ENCODE measurements at places on chromosomes 5 and 9. TPM values are rescaled to one million over a fixed set of nuclear protein-coding genes. Genes with fewer than 3 reads are reported as not detected.

Gene DNAH5
- total RNA-seq, result 16.4 TPM

Gene SPAG8
- total RNA-seq, result 6.1 TPM

Gene TMEM174
- 1.1 TPM for total RNA-seq

Gene PAEP
- not detected for total RNA-seq

Gene NFIL3
- total RNA-seq, result 31.3 TPM

Gene TAF11L10
- total RNA-seq, result not detected

Gene PCDHGA12
- 4.0 TPM for total RNA-seq

Gene GFPT2
- 15.9 TPM for total RNA-seq

Gene FOXD4L6
- total RNA-seq, result not detected

Gene DAPK1
- total RNA-seq, result 166 TPM

Gene SCGB3A2
- total RNA-seq, result not detected

Gene TSSK1B
- total RNA-seq, result 0.13 TPM

Gene STC2
- total RNA-seq, result 2.7 TPM

Gene KIAA0825
- 5.4 TPM for total RNA-seq

Gene CLTA
- 205 TPM for total RNA-seq

Gene ZCCHC10
- total RNA-seq, result 19.9 TPM

Gene ITGA1
- total RNA-seq, result 65.6 TPM

Gene MINAR2
- not detected for total RNA-seq

Gene SARDH
- total RNA-seq, result 4.6 TPM

Gene PCA3
- not detected for total RNA-seq

Gene PPP2R2B
- total RNA-seq, result 4.0 TPM

Gene CCL27
- total RNA-seq, result not detected

Gene LIFR
- 90.1 TPM for total RNA-seq

Gene OR1Q1
- not detected for total RNA-seq

Gene SLC34A3
- 0.13 TPM for total RNA-seq

Gene AGPAT2
- total RNA-seq, result 83.6 TPM

Gene PCDHB3
- 3.1 TPM for total RNA-seq

All from kidney (tissue), 22 donors.